ENCODE measurements at places on chromosomes 2 and 18.

GRCh38 chr18:57715671-57716070, 87.4 kb downstream of the ATP8B1 start:
- no peak for DNase-seq

DNA sequence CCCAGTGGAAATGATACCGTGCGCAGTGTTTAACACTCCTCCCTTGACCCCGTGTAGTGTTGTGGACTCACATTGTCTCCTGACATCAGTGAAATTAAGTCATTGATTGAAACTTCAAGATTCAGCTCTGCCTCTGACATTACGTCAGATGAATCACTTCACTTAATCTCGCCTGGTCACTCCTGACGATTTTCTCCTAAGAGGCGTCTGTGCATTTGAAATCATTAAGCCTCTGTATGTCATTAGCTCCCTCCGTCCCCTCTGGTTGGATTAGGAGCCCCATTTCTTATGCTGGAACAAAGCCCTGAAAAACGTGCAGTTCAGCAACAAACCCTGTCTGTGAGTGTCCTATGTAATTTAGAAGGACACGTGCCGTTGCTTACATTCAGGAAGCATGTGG, 36.7 kb upstream of the CNGA3 start:
- DNase-seq = no peak

- no peak for DNase-seq
These were observed 62.8 kb upstream of the OTOS start for GRCh38 chr2:240203031-240203787.

DNA sequence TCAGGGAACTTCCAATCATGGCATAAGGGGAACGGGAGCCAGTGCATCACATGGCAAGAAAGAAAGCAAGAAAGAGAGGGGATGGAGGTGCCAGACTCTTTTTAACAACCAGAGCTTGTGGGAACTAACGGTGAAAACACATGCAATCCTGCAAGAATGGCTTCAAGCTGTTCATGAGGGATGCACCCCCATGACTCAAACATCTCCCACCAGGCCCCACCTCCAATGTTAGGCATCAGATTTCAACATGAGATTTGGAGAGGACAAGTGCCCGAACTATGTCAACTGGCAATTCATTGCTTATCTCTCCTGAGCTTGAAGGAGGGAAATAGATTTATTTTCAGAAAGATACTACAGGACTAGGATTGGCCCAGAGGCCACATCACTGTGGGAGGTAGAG, 270.0 kb downstream of the SLC4A3 start:
- DNase-seq = no peak

DNA sequence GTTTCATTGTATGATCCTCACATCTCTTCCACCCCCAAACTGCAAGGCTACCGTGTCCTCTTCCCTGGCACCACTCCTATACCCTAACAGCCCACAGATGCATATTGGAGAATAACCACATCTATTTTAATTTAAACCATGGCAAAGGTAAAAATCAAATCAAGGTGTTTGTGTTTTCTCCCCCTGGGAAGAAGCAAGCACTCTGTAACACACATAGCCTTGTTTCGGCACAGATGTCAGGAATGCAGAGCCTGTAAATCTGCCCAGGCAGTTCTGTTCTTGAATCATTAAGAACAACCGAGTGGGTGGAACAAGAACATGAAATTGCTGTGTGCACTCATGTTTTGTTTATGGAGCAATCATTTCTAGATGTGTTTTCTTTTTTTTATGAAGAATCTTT, 6.8 kb upstream of the COX7A2L start:
- DNase-seq = no peak

- DNase-seq = no peak
These were observed 269.1 kb downstream of the ZNF385B start for GRCh38 chr2:179592167-179592936.
